ENCODE measurements at places on chromosomes 7 and 10.

GRCh38 chr10:100684688-100685235 lies 60.6 kb upstream of the PAX2 start:
- no peak for DNase-seq

DNA sequence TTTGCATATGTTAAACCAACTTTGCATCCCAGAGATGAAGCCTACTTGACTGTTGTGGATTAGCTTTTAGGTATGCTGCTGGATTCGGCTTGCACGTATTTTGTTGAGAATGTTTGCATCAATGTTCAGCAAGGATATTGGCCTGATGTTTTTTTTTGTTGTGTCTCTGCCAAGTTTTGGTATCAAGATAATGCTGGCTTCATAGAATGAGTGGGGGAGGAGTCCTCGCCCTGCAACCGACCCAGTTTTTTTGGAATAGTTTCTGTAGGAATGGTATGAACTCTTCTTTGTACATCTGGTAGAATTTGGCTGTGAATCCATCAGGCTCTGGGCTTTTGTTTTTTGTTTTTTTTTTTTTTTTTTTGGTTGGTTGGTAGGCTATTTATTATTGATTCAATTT lies 147.9 kb downstream of the AHR start:
- DNase-seq, result no peak

DNA sequence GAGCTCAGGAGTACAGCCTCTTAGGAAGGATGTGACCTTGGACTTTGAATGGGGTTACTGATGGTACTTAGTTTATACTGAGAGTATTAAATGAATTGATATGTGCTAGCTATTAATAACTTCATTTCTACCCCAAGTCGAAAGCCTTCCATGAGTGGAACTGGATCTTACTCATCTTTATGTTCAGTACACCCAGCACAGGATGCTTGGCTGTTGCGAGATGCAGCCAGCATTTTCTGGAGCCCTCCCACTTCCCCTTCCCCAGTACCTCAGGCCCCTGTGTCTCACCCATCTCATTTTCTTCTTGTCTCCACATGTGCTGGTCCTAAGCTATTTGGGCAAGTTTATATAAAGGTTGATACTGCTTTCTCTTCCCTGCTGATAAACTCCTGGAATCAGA lies 7.2 kb downstream of the UPP1 start:
- peak; percentile 55 for DNase-seq

DNA sequence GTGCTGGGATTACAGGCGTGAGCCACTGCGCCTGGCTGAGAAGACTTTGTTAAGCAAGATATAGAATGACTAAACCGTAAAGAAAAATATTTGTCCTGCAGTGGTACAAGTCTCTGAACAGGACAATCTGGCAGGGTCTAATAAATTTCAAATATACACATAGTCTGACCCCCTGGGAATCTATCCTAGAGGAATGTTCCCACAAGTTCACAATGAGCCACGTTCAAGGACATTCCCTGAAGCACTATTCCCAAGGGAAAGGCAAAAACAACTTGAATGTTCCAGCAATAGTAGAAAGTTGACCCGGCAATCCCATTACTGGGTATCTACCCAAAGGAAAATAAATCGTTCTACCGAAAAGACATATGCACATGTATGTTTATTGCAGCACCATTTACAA lies 82.0 kb downstream of the HIP1 start:
- DNase-seq, result no peak

- no peak for DNase-seq
Measured at GRCh38 chr10:129941199-129942018, 22.7 kb downstream of the EBF3 start.

- DNase-seq, result no peak
Measured at GRCh38 chr7:21656796-21657195, 114.0 kb downstream of the DNAH11 start.

GRCh38 chr10:30940256-30940655 lies 91.4 kb downstream of the ZNF438 start:
- DNase-seq, result no peak

DNA sequence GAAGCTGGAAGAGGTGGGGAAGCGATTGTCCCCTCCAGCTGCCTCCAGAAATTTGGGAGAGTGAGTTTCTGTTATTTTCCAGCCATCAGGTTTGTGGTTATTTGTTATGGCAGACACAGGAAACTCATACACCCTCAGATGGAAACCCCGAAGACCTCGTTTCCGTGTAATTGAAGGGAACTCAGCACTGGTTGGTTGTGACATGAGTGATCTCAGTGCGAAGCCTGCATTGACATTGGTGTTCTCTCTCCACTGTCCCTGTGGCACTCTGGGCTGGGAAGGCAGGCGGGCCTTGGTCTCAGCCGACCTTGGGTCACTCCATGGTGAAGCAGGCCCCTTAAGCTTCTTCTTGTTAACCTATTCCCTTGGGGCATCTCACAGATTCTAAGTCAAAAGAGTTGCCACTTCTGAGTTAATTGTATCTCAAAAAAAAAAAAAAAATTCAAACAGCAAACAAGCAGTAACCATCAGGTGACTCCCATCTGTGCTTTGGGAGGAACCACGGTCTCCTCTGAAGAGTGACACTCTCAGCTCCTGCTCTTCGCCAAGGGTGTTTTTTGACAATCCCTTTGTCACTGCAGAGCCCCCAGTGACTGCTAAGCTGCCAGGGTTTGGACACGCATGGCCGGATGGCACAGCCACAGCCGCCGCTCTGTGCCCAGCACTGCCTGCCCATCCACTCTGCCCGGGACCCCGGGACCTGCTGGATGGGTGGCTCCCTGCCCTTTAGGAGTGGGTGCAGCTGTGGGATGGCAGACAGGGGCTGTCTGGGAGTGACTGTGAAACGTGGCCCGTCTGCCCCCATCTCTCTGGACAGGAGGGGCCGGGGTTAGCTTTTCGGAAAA lies 233.6 kb downstream of the PRPF18 start:
- no peak for DNase-seq

GRCh38 chr10:4820804-4821401 lies 5.1 kb upstream of the AKR1E2 start:
- DNase-seq, result no peak

DNA sequence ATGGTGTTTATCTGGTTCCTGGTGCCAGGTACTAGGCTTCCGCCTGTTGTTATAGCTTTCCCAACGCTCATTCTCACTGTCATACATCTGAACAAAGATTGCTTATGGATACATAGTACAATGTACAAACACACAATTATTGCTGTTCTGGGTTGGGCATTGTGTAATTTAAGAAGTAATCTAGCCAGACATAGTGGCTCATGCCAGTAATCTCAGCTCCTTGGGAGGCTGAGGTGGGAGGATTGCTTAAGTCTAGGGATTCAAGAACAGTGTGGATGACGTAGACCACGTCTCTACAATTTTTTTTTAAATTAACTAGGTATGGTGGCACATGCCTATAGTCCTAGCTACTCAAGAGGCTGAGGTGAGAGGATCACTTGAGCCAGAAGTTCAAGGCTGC lies 9.3 kb upstream of the CROT start:
- DNase-seq, result no peak

DNA sequence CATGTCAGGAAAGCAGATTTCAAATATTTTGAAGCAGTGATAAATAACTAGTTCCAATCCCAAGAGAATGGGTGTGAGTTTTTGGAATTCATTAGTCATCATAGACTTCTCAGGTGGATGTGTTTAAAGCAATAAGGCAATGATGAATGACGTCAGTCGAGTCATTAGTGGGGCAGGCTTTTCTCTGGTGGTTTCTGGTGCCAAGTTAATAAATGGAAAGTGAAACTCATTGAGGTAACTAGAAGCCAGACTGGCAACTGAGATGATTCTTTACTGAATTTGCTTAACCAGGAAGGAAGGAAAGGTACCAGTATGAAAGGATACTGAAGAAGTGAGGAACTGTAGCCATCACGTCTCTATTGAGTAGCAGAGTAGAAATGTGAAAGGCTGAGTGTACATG lies 311.0 kb downstream of the GPAM start:
- DNase-seq, result no peak

DNA sequence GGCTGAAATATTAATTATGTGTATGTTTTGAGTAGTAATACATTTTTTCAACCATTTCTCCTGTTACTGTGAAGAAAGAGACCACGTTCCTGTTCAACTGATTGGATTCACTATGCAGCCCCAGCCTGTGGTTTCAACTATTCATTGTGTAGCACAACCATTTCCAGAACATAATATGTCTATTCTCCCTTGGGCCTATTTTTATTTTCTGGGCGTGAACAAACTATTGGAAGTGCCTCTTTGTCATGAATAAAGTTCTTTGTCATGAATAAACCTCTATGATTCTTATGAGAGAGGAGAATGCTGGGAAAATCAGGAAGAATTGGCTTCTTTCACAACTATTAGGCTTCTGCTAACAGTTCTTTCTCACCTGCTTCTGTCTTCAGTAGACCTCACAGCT lies 152.4 kb downstream of the GNAT3 start:
- DNase-seq, result no peak

DNA sequence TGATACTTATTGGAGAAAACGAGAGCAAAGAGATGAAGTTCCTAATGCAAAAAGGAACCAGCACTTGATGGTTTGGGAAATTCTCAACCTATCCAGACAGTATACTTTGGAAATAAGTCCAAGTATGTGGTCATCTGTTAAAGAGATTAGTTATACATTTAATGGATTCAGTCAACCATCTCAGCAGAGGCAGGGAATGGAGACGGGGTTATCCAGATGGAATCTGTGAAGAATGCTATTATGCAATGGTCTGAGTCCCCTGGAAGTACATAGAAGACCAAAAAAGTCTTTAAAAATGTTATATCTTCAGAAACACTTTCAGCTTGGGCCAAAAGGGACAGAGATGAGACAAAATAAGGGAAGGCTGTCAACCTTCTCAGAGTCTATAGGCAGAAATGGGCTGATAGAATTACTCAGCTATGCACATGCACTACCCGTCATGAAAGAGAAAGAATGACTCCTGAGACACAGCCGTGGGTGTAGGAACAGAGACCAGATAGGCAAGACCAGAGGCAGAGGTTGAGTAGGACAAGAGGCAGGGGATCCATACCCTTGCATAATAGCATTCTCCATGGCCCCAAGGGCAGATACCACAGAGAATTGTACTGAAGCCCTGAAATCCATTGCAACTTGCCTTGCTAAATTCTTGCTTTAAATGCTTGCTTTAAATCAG lies 738.8 kb upstream of the POT1 start:
- DNase-seq, result no peak

- DNase-seq, result no peak
Measured at GRCh38 chr7:593324-594115, 73.9 kb upstream of the PDGFA start.

All from CD4-positive, alpha-beta T cell treated with Interleukin-4 for 4 hours (primary cell).